Astrocyte of the spinal cord (primary cell): ENCODE measurements at places on chromosomes 3 and 15.

GRCh38 chr15:77183066-77183465, 112.2 kb upstream of the TSPAN3 start:
- no peak for DNase-seq

- DNase-seq, result peak; percentile 35
Measured at GRCh38 chr15:73981761-73982221, 10.3 kb downstream of the STOML1 start.

DNA sequence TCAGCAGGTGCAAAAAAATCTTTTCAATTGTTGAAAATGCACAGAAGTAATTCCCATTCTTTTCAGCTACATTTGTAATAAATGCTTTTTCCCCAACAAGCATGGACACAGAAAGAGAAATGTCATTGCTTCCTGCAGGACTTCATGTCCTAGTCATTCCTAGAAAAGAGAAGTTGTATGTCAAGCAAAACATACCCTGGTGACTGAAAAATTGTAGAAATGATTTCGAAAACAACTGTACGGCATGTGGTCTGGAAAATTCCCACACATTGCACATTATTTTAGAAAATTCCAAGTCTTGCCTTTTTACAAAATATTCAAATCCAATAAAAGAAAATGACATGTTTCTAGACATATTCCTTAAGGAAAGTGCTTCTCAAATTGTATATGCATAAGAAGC, 50.4 kb upstream of the ALCAM start:
- no peak for DNase-seq

GRCh38 chr15:80462836-80463512, 58.8 kb downstream of the ARNT2 start:
- DNase-seq, result no peak

GRCh38 chr15:93324186-93324975, 235.4 kb upstream of the RGMA start:
- no peak for DNase-seq

GRCh38 chr15:60854858-60855564, 374.1 kb downstream of the RORA start:
- DNase-seq, result no peak

DNA sequence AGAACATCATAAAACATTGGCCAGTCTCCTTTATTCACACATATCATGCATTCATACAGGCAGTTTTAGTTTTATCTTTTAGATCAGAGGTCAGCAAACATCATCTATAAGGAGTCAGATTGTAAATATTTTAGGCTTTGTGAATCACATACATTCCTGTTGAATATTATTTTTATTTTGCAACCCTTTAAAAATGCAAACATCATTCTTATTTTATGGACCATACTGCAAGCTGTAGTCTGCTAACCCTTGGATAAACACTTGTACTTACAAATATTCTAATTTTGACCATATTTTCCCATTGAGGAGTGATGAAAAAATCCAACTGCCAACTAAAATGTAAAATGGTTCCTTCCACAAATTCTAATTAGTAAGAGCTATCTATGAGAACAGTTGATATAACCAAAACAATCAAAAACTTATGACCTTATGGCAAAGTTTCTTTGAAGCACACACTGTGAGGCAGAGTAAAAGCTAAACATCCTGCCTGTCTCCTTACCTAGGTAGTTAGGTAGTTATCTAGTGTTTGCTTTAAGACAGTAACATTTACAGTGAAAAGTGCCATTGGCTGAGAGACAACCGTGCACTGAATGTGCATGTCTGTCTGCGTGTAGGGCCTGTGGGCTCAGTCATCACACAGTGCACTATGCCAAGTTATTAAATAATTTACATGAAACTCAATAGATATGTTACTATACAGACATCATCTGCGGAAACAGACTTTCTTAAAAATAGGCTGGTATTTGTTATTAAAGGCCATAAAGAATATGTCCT, 57.7 kb downstream of the PIK3R4 start:
- DNase-seq, result no peak
